ENCODE measurements at places on chromosomes 2 and 18.
A peak's percentile ranks its signal among the peaks of the same experiment; 100 is the strongest.

- DNase-seq, result no peak
Observed at GRCh38 chr2:51224790-51225189, 192.9 kb upstream of the NRXN1 start.

GRCh38 chr2:118320658-118321057, 232.4 kb downstream of the INSIG2 start:
- no peak for DNase-seq

DNA sequence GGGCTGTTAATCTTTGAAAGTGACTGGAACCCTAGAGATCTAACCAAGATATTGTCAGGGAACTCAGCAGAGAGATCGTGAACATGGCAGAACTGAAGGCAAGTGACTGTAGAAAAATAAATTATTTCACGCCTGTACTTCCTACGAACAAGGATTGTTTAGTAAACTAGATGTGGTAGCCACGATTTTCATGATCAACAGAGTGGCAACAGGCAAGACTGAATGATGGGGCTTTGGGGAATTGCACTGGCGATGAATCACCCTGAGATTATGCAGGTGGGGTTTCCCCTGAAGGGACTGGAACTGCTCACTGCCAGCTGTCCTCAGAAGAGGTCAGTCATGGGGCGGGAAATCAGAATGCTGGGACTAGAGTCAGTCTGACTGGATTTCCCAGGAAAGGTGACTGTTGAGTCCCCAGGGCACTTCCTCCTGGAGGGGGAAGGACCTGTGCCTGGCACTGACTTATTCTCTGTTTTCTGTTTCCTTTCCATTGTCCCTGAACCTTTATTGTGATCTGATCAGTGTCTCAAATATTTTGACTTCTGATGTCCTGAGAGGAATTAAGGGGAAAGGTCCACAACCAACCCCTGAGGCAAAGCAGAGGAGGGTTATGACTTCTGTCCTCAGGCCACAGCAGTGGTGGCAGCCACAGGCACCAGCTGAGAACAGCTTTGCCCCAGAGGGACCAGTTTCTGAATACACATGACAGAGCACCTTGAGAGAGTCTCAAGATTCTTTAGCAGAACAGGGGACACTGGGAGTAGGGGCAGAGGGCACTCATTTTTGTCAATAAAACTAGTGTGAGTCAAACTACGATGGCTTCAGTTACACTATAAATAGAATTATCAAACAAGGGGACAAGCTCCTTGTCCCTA, 70.0 kb downstream of the NAB1 start:
- peak; percentile 58 for DNase-seq

DNA sequence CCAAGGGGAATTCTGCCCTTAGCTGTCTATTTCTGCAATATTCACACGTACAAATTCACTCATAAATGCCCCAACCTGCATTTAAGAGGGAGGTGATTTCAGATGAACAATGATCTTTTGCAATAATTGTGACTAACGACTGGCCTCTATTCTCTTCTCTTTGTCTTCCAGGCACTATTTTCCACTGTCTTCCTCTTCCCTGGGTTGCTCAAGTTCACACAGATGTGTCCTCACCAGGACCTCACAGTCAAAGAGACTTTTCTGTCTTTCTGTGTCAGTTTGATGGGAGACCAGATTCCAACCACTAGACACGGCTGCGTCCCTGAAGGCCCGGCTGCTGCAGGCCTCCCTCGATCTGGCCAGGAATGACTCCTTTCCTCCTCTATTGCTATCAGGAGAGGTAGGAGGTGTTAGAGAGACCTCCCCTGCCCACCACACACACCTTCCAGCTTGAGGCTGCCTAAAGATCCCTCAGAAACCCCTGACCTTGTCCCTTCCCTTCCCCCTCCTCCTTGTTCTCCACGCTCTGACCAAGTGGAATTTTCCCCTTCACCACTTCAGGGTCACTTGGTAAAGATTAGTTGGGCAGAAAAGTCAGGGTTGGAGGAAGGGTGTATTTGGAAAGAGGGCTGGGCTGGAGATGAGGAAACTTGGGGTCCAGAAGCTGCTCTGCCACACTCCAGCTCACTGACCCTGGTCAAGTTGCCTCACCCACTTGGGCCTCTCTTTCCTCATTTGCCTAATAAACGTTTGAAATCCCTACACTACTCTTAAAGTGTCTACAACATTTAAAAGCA, 109.2 kb upstream of the COPS8 start:
- no peak for DNase-seq

DNA sequence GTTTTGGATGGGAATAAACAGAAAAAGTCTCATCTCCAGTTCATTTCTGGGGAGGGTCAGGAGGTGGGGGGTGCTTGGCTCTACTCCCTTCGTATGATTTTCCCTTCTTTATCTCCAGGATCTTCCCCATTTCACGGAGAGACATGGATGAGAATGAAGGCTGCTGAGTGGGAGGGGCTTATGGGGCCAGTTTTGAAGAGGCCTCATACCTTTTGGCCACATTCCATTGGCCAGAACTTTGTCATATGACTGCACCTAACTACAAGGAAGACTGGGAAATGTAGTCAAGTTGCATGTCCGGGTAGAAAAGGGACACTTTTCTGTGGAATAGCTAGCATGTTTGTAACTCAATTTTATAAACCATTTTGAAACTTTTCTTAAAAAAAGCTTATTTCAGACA, 117.6 kb downstream of the NEDD4L start:
- no peak for DNase-seq

- no peak for DNase-seq
Observed at GRCh38 chr2:134988994-134989605, 58.1 kb downstream of the MAP3K19 start.

DNA sequence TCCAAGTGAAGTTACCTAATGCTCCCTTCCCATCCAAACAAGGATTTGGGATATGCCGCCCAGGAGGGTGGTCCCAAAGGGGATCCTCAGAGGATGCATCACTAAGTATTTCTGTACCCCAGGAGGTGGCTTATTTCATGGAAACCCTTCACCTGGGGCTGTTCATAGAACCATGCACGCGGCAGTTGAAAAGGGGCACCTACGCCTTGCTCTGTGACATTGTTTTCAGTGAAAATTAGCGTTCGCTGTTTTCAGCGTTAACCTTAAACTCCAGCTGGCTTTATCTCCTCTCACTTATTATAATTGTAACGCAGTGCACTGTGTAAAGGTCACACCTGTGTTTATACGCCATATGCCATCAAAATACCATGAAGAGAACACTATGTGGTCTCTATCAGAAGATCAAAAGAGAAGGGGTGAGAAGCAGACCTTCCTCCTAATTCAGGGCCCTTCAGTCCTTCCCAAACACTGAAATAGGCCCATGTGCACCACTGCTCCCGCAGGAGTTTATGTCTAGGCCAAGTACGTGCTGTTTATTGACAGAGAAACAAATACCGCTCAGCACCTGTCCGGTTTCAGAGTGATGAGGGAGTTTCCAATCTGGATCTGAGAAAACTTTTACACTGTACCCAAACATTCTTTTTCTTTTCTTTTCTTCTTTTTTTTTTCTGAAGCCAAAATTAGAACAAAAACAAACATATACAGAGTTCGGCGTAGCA, 162.1 kb downstream of the BCL2 start:
- DNase-seq, result peak; percentile 40

GRCh38 chr18:67742954-67743353, 226.4 kb upstream of the DSEL start:
- no peak for DNase-seq

DNA sequence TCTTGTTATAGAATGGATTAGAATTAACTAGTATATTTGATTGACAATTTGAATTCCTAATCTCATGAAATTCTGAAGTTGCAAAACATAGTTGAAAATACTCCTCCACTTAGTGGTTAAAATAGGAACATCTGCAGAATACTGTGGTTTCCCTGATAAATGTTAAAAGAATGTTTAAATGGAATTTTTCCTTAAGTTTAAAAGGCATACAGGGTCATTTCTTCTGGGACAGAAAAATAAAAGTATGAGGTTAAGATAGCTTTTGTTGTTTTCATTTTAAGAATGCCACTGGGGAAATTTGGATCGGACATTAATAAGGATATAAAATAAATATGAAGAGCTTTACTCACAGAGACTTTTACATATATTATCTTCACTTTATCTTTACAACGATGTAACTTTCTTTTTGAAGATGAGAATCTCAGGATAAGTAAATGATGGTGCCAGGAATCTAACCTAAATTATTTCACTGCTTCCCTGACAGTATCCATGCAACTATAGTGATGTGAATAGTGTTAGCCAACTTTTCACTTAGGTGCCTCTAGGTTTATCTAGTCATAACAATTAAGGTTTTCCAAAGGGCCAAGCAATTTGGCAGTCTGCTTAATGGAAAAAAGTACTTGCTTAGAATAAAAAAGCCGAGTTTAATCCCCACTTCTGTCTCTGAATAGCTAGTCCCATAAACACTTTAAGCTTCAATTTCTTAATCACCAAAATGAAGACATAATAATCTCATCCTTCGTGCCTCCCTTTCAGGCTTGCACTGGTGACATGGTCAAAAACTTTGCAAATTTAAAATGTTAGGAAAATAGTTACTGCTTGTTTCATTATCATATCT, 151.8 kb upstream of the STK17B start:
- no peak for DNase-seq

- DNase-seq, result no peak
Observed at GRCh38 chr2:18976168-18976961, 382.1 kb downstream of the OSR1 start.

DNA sequence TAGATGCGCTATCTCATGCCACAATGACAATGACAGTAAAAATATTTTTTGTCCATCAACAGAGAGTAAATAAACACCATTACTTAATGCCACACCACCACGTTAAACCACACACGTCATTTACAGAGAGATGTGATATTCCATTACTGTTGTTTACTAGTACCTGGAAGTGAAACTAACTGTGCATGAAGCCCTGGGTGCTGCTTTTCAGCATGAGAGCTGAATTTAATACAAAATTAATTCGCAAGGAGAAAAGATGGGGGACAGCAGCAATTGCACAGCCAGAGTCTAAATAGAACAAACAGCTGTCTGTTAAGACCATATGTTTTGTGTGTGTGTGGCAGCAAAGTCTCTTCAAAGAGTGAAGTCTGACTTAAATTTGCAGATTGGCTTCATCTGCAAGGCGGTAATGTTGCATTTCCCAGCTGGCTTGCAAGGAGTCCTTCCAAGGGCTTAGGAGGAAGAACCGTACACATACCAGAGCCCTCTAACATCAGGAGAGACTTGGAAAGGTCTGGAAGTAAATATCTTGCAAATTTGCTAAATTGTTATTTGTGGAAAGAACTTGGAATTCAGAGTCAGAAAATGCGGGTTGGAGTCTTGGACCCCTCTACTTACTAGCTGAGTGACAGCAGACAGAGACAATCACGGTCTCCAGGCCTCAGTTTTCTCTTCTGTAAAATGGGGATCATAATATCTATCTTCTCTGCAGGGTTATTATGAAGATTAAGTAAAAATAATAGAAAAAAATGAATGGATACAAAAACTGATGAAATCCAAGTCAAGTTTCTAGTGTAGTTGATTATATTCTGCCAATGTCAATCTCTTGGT, 127.6 kb downstream of the ALPK2 start:
- no peak for DNase-seq

GRCh38 chr18:22026889-22027288, 142.5 kb upstream of the GATA6 start:
- no peak for DNase-seq

DNA sequence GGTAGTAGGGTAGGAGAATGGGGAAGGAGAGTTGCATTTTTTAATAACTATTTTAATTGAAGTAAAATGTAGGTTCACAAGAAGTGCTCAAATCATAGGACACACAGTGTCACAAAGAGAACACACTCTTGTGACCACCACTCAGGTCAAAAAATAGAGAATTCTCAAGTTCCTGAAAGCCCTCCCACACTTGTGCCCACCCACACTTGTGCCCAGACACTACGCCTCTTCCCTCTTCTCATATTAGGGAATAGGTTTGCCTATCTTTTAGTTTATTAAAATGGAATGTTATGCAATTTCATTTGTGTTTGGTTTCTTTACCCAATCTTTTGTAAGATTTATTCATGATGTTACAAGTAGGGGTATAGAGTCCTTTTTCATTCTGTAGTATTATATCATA, 67.2 kb downstream of the UGGT1 start:
- DNase-seq, result no peak

DNA sequence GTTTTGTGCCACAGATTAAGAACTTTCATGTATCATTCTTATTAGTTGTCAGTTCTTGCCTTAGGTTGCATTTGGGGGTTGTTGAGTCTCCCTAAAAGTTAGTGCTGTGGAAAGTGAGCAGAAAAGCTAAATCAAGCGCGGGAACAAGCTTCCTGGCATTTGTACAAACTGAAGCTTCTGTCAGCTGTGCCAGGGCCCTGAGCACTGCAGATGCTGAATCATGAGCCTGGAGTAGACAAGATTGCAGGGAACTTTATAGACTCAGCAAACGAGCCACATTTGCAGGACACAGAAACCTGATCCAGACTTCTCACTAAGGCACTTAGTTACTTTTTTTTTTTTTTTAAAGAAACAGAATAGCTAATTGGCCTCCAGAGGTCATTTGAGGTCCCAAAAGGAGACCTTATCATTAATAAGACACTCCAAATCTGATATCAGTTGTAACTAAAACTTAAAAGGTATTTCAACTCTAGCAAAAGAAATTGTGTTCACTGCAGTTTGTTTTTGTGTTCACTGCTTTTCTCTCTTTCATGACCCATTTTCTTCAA, 88.7 kb downstream of the ADAM23 start:
- no peak for DNase-seq

DNA sequence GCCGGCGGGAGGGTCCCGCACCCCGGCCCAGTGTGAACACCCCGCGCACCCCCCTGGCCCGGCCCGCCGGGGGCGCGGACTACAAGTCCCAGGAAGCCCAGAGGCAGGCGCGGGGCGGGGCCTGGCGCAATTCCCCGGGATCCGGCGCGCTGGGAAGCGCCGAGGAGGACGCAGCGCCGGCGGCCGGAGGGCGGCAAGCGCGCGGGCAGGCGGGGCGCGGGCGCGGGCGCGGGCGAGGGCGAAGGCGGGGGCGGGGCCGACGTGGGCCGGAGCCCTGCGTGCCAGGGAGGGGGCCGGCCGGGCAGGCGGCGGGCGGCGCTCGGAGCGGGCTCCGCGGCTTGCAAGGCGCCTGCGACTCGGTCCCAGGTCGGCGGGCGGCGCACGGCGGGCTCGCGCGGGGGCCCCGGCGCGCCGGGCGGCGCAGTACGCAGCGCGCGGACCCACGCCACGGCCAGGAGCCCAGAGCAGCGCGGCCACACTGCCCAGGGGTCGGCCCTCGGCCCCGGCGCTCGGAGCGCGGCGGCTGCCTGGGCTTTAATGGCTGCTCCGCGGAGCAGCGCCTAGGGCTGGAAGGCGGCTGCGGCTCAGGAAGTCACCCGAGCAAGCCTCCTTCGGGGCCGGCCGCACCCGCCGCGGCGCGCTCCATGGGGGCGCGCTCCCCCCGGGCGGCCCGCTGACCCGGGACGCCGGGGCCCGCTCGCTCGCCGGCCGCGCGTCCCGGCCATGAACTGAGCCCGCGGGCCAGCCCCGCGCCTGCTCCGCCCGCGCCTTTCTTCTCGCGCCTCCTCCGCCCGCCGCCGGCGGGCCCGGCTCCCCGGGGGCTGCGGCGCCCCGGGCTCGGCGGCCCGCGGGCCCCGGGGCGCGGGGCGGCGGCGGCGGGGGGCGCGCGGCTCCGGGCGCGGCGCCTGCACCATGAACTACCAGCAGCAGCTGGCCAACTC, at the start of gene AGAP1:
Gene AGAP1, plus strand, starts transcription at position 269 of the 941 bp plus-strand sequence.
- no peak for DNase-seq

All from activated CD4-positive, alpha-beta T cell treated with anti-CD3 and anti-CD28 coated beads for 4 hours (primary cell).